ENCODE measurements at places on chromosomes 1 and 21. TPM values are rescaled to one million over a fixed set of nuclear protein-coding genes. Genes with fewer than 3 reads are reported as not detected.

RBP7 gene
- polyA plus RNA-seq = 35.1 TPM

COL9A2 gene
- polyA plus RNA-seq = 27.7 TPM

NCF2 gene
- 2.2 TPM for polyA plus RNA-seq

RBM34 gene
- polyA plus RNA-seq = 51.0 TPM

- no peaks in the 10 kb centered on the region for H3K36me3 ChIP-seq
- H3K4me3 ChIP-seq = no peak overlapping the region
- H3K4me1 ChIP-seq = no peaks in the 10 kb centered on the region
- no peak for DNase-seq
These were observed 501.2 kb upstream of the ADGRL4 start for GRCh38 chr1:79507770-79508169.

DNA sequence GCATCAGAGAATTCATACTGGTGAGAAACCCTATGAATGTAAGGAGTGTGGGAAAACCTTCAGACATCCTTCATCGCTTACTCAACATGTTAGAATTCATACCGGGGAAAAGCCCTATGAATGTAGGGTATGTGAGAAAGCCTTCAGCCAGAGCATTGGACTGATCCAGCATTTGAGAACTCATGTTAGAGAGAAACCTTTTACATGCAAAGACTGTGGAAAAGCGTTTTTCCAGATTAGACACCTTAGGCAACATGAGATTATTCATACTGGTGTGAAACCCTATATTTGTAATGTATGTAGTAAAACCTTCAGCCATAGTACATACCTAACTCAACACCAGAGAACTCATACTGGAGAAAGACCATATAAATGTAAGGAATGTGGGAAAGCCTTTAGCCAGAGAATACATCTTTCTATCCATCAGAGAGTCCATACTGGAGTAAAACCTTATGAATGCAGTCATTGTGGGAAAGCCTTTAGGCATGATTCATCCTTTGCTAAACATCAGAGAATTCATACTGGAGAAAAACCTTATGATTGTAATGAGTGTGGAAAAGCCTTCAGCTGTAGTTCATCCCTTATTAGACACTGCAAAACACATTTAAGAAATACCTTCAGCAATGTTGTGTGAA lies 12.8 kb downstream of the ZFP69B start:
- no peak overlapping the region for H3K4me3 ChIP-seq
- no peak for DNase-seq
- no peak overlapping the region for H3K27ac ChIP-seq
- no peaks in the 10 kb centered on the region for H3K4me1 ChIP-seq

Data from aorta (tissue), 5 donors.